Activated naive CD4-positive, alpha-beta T cell treated with Interleukin-2 at 50 U/mL for 16 hours (primary cell): ENCODE measurements at places on chromosomes 12 and 14.

- no peak for DNase-seq
Measured at GRCh38 chr14:99679996-99680395, 4.1 kb upstream of the CYP46A1 start.

- DNase-seq: no peak
Measured at GRCh38 chr14:29892327-29892726, 35.3 kb downstream of the PRKD1 start.

GRCh38 chr14:20610002-20610765 is 19.0 kb upstream of the RNASE12 start:
- peak; percentile 75 for DNase-seq

GRCh38 chr14:72916174-72916573 is 10.1 kb upstream of the DCAF4 start:
- DNase-seq: no peak

- no peak for DNase-seq
Measured at GRCh38 chr14:74652541-74652940, 40.5 kb upstream of the LTBP2 start.
